ENCODE measurements at places on chromosomes 6 and 20.

DNA sequence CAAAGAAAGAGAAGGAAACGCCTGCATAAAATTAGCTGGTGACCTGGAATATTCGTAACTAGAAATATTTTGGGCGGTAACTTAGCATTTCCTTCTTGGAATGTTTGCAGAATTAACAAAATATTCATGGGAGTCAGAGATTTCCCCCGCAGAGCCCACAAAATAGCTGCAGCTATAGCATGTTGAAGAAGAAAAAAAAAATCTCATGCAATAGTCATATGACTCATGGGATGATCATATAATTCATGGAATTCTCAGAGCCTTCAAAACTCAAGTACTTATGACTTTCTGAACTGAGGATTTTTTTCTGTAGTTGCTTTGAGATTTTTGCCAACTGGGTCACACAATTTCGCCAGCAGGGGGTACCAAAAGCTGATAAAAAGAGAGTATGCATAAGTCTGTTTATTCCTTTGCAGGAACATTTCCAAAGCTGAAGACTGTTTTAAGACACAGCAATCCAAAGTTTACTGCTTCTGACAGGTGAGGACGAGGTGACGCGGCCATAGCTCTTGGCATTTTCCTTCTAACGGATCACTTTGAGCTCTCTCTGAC is 586.0 kb upstream of the CHD6 start:
- no peak for DNase-seq

DNA sequence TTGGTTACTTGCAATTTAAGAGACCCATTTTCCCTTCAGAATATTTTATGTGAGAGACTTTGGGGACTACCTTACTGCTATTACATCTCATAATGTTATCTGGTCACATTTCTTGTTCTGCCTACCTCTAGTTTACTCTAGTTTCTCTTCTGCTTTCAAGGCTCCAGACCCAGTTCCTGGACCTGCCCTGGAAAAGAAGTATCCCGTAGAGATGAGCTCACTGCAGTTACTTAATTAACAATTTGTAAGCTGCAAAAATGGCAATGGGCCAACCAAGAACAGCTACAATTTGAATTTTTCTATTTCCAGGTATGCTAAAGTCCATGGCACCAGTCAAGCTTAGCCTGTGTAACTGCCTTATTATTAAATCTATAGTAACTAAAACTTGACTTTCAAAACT is 25.0 kb downstream of the TAB2 start:
- no peak for DNase-seq

- no peak for DNase-seq
Measured at GRCh38 chr6:125507987-125508655, 206.4 kb upstream of the HDDC2 start.

GRCh38 chr6:113960795-113961194 is 10.2 kb downstream of the HDAC2 start:
- no peak for DNase-seq

- DNase-seq = no peak
Measured at GRCh38 chr20:61185181-61185580, 66.9 kb upstream of the CDH4 start.

GRCh38 chr6:44500074-44500473 is 112.6 kb downstream of the CDC5L start:
- no peak for DNase-seq

DNA sequence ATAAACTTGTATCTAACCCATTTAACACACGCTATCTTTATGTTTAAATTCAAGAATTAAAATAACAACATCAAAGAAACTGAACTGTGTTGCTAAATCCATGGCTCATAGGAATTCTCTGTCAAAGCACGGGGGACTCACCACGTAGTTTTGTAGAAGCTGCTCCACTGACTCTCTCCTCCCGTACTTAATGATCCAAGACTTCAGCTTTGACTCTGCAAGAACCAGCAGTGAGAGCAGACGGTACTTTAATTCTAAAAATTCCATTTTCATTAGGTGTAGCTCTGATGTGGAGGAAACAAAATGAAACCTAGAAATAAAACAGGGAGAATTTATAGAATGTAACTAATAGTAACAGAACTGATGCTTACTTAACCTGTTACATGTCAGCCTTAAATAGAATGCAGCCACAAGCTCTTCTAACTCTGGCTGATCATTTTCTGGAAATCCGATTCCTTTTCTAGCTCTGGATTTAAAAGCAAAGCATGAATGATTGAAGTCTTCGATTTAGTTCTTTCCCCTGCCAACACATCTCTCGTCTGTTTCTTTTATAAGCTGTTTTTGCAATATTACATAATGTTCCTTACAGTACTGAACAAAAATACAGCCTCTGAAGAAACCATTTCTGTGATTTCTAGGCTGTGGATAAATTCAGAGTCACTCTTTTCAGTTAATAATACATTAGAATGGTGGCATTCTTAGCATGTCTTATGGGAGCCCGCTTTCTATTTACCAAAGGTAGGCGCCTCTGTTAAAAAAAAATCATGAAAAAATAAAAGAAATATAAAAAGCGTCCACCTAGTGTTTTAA is 165.5 kb downstream of the SYNE1 start:
- no peak for DNase-seq

- DNase-seq = no peak
Measured at GRCh38 chr6:87663434-87663833, 38.6 kb downstream of the AKIRIN2 start.

GRCh38 chr6:166584853-166585429 is 1.5 kb downstream of the RAMACL start:
- no peak for DNase-seq

DNA sequence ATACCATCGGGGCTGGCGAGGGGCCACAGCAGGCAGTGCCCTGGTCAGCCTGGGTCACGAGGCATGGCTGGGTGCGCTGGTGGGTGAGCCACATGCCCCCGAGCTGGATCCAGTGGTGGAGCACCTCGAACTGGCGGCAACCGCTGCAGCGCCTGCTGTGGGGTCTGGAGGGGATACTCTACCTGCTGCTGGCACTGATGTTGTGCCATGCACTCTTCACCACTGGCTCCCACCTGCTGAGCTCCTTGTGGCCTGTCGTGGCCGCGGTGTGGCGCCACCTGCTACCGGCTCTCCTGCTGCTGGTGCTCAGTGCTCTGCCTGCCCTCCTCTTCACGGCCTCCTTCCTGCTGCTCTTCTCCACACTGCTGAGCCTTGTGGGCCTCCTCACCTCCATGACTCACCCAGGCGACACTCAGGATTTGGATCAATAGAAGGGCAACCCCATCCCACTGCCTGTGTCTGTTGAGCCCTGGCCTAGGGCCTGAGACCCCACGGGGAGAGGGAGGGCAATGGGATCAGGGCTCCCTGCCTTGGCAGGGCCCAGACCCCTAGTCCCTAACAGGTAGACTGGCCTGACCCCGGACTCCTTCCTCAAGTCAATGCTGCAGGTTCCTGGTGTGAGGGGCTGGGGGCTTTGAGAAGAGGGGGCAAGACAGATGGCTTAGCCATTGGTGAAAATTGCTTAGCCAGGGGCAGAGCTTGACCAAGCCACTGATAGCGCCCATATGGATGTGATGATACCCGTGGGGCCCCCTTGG is 598 bp downstream of the TMEM239 start:
- DNase-seq = no peak

- no peak for DNase-seq
Measured at GRCh38 chr20:31717478-31718201, 5.0 kb downstream of the BCL2L1 start.

DNA sequence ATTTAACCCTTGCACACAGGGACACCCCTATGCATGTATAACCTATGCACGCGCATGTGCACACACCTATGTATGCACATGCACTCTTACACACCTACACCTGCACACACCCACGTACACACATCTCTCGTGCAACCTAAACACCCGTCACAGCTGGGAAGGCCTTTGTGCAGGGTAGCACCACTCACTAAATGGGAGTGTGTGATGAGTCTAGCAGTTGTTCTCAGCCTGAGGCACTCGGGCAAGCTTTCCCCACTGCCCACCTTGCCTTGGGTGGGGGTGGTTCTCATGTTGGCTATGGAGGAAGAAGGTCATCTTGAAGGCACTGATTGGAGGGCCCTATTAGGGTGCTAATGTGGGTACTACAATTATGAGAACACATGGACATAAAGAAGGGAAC is 85.8 kb downstream of the DLL1 start:
- no peak for DNase-seq

DNA sequence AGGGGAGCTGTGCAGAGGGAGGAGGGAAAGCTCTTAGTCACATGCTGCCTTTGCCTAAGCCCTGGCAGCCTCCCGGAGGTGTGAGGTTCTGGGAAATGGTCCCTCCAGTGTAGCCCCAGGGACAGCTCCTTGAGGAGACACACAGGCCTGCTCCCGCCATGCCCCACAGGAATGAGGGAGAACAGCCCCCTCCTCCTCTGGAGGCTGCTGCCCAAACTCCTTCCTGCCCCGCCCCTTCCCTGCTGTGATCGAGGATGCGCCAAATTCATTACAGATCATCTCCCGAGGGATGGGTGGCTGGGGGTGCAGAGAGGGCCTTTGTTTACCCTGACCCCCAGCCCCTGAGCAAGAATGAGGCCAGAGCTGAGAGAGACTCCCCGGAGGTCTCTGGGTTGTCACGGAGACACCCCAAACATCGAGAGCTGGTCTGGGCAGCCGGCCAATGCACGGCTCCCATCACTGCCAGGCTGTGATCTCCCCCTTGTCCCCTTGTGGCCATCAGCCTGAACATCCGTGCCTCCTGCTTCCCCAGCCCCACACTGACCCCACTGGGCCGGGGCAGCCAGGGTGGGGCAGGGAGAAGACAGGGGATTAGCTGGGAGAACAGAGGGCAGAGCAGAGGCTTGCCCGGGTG is 8.4 kb downstream of the CYP21A2 start:
- no peak for DNase-seq

DNA sequence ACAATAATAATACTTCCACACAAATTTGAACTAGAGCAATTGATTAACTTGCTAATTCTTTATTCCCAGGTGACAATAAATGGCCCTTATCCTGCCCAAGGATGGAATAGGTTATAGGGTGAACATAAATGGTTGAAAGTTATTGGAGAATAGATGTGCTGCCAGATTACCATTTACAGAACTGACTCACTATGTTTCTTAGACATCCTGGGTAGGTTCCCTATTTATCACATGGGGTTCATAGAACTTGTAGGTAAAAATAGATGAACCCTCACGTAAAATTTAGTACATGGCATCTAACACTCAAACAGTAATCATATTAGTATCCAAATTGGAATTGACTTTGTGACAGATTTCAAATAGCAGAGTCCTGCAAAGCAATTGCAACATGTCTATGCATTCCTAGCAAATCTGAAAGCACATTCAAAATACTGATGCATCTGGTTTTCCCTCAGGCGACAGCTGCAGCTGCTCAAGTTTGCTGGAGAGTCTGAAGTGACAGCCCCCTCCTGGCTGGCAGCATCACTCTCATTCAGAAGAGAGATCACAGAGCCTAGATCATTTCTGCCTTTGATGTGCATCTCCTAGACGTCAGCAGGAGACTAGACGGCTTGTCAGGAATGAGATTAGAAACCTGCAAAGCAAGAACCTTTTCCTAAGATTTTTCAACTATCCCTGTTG is 80.2 kb upstream of the RNF217 start:
- DNase-seq = no peak

DNA sequence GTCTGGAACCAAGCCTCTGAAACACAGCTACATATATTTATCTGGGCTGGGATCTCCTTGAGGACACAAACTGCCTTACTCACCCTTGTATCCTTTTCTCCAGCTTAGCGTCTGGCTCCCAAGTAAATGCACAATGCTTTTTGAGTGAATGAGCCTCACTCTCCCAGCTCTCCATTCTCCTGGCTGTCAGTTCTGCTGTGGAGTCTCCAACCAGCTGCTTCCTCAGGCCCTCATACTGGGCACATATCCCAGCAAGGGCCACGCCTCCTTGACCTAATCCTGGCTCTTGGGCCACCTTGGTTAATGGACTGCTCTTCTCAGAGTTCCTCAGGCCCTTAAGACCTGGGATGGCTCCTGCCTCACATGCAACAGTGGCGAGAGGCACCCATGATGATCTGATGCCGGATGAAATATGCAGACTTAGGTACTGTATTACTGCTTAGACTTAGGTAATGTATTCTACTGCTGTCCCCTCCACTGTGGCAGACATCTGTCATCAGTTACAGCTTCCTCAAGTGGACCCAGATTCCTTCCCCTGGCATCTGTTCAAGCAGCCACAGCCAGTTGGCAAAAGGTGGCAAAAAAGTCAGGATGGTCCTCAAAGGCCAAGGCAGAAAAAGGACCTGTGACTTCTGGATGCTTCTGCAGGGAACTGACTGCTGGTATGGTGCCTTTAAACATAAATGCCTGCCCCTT is 16.5 kb downstream of the SNHG17 start:
- DNase-seq = no peak

DNA sequence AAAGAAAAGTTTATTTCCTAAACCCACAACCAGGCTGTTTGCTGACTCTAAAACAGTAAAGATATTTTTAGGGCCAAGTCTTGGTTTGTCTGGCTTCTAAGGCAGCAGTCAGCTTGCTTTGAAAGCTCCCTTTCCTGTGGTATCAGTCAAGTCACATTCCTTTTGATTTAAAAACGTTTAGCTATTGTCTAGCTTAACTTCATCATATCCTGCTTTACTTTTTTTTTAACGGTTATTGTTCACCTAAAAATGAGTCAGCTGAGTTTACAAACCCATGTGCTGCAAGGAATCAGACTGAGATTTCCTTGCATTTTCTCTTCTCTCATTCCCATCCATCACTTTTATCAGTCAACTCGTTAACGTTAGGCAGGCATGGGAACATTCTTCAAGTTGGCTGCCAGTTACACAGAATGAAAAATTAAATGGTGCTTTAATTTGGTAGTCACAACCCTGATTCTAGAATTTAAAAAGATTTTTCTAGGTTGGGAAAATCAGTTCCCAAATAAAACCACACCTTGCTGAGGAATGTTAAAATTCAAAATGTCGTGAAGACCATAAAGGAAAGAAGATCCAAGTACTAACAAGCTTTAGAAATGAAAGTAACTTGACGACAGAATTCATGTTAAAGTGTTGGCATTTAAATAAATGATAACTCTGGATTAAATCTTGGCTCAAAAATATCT is 45.9 kb downstream of the ELOVL5 start:
- no peak for DNase-seq

GRCh38 chr6:36963451-36964290 is 9.1 kb downstream of the PI16 start:
- no peak for DNase-seq

DNA sequence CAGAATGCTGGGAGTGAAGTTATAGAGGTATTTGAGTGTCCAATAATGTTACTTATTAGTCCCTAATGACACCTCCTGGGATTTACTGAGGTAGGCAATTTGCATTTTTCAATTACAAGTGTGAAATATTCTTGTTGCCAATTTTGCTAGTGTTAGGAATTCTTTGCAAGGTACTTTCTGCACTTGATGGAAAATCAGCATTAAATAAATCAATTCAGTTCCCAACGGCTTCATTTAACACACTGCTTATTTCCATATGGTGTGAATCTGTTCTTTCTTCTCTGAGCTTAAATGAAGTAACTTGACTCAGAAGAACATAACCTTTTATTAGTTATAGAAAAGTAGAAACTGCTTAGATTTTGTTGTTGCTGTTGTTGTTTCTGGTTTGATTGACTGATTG is 21.2 kb downstream of the CCN2 start:
- no peak for DNase-seq

DNA sequence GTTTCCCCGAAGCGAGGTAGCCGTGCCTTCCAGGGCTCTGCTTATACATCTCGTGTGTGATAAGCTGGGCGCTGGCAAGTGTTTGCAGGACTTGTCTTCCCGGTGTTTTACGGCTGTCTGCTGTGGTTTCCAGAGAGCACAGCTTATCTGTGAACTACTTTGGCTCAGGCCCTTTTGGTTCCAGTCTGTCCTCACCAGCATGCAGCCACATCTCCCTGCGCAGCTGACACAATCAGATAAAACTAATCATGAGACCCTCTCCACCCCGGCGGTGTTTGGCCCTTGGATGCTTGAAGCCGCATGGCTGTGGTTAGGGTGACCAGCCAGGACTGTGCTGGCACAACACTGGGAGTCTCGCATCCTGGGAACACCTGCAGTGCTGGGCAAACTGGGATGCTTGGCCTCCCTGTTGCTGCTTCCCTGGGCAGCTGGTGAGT is 241.8 kb upstream of the FOXQ1 start:
- DNase-seq = no peak

Measured in T-helper 17 cell (primary cell).